ENCODE measurements at places on chromosomes 7 and 10.

GRCh38 chr10:93876381-93876780, 17.4 kb upstream of the SLC35G1 start:
- no peak for DNase-seq

GRCh38 chr10:5613481-5614154, 52.8 kb downstream of the ASB13 start:
- no peak for DNase-seq

GRCh38 chr7:35823440-35823839, 22.6 kb downstream of the SEPTIN7 start:
- DNase-seq: no peak

DNA sequence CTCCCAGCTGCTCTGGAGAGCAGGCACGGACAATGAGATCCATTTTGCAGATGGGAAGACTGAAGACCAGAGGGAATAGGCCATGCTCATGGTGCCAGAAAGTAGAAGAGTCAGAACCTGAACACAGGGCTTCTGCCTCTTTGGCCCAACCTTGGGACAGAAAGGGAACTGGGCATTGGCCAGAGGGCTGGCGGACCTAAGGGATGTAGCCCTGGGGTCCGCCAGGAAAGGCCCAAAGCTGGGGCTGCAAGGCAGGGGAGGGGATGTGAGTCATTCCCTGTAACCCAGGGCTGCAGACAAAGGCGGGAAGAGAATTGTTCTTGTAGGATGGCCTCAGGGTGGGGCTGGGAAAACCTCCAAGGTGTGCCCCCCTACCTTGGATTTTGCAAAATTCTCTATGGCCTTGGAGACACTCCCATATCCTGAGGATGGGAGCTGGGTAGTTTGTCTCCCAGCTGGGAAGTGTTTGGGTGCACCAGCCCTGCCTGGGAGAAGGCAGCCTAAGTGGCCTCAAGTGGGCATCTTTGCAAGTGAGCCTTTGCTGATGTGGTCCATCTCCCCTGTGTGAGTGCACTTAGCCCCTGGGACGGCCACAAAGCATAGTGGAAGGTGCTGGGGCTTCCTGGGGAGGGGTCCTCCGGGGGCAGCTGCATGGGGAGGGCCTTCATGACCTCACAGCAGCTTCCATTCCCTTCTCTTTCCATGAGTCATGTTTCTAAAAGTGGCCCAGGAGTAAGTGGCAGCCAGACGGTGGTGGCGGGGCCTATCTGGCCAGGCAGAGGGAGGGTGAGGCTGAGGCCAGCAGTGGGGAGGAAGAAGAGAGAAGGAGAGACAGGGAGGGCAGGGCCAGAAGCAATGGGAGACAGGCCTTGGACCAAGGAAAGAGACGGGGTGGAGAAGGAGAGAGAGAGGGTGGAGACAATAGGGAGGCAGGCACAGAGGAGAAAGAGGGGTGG, 9.2 kb downstream of the AQP1 start:
- DNase-seq: no peak

GRCh38 chr10:50322077-50322476, 70.8 kb upstream of the ASAH2 start:
- no peak for DNase-seq

DNA sequence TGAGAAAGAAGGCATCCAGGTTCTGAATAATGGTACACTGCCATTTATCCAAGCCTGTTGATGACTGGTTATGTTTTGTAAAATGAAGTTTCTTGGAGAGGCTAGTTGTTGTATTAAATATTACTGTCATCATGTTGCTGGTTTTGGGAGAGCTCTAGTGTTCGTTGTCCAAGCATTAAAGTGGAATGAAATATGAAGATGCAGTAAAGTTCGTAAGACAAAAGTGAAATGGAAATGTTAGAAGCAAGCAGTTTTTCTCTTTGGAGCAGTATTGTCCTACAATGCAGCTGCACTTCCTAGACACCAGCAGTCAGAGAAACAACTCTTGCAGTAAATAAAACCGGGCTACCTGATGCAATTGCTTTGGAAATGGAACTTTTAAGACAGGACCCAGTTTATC, 156.8 kb upstream of the FZD1 start:
- DNase-seq: no peak

DNA sequence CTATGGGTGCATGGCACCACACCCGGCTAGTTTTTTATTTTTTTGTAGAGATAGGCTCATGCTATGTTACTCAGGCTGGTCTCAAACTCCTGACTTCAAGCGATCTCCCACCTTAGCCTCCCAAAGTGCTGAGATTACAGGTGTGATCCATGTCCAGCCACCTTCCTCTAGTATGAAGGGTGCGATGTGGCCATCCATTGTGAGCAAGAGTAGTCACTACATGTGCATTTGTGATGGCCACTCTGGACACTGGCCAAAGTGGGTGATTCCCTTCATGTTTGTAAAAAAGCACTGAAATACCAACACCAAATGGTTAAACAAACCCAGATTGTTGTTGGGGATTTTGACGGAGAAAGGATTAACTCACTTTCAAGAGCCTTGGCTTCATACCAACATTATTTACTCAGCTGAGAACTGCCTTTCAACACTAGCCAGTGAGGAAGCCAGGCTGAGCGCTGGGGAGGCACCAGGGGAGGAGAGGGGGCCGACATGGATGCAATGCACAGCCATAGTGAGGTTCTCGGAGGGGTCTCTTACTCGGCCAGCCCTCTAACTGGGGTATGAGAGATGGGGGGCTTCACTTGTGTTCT, 198.1 kb upstream of the LYZL2 start:
- DNase-seq: no peak

DNA sequence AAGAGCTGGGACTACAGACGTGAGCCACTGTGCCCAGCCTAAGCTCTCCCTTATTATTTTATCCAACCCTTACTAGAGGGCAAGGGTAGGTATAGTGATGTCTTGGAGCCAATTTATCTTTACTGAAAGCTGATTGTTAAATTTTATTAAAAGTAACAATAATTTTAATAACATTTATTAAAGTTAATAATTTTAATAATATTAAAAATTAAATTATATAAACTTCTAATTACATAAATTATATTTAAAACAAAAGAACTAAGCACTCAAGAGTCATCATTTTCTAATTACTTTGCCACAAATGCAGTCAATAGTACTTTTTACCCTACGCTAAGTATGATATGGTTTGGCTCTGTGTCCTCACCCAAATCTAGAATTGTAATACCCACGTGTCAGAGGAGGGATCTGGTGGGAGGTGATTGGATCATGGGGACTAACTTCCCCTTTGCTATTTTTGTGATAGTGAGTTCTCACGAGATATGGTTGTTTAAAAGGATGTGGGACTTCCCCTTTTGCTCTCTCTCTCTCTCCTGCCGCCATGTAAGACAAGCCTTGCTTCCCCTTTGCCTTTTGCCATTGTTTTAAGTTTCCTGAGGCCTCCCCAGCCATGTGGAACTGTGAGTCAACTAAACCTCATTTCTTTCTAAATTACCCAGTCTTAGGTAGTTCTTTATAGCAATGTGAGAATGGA, 58.4 kb upstream of the ETV1 start:
- peak; percentile 72 for DNase-seq

GRCh38 chr10:97704341-97704740, 9.2 kb upstream of the MARVELD1 start:
- DNase-seq: no peak

DNA sequence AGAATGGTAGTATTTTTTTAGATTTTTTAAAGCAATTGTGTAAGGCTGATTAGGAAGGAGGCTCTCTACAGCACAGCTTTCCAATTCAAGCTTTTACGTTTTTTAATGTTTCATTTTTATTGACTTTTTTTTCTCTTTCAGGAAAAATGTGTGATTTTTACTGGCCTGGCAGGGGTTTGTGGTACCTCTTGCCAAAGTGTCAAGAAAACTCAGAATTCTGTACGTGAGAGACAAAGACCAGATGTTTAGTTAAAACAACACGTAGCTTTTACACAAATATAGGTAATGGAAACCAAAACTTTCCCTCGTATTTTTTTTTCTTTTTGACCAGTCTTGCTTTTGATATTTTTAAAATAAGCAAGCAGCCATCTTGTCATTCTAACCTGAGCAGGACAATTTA, 6.0 kb upstream of the NPVF start:
- DNase-seq: no peak

DNA sequence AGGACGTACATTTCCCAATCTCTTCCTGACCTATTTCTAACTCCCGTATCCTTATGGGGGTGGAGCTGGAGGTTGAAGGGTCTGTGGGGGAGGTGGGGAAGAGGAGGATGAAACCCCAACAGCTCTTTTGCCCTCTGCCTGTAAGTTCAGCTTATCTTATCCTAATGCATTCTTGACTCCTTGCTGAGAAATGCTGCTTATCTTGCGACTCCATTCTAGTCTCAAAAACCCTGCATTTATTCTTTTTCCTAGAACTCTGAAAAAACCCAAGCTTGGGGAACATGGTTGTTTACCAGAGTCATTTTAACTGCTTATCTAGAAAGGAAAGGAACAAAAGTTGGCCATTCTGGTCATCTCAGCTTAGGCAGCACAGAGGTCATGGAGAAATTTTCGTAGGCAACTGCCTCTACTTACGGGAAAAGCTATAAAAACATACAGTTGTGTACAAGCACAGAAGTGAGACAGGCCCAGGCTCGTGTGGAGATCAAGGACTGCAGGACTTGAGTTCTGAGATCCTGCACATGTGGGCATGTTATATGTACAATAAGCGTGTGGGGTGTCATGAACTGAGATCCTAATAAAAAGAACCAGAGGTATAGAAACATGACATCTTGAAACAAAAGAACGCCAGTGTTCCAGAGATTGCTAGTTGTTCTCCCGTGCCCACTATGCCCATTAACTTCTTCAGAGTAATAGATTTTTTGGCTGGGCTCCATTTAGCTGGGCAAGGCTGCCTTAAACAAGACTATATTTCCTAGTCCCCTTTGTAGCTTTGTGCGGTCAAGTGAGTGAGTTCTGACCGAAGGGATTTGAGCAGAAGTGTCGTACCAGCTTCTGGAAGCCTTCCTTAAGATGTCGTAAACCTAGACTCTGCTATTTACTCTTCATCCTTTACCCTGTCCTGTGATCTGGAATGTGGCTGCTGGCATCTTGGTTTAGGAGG, 9.6 kb downstream of the INMT start:
- DNase-seq: peak; percentile 76

DNA sequence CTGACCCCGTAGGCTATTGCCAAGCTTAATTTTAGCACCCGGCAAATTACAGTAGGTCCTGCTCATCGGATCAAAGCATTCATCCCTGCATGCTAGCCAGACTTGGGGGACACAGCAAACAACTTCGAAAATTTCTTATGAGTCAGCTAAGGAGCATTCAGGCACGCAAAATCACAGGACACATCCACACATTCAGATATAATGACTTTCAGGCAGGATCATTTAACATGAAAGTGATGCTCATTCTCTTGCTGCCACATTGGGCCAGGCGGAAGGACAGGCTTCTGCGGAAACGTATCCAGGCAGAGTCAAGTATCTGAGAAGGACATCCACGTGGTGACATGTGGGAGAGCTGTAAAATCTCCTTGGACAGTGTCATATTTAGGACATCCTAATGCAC, 474.0 kb upstream of the NRP1 start:
- no peak for DNase-seq

- no peak for DNase-seq
These were observed 116.3 kb upstream of the RET start for GRCh38 chr10:42960491-42960990.

DNA sequence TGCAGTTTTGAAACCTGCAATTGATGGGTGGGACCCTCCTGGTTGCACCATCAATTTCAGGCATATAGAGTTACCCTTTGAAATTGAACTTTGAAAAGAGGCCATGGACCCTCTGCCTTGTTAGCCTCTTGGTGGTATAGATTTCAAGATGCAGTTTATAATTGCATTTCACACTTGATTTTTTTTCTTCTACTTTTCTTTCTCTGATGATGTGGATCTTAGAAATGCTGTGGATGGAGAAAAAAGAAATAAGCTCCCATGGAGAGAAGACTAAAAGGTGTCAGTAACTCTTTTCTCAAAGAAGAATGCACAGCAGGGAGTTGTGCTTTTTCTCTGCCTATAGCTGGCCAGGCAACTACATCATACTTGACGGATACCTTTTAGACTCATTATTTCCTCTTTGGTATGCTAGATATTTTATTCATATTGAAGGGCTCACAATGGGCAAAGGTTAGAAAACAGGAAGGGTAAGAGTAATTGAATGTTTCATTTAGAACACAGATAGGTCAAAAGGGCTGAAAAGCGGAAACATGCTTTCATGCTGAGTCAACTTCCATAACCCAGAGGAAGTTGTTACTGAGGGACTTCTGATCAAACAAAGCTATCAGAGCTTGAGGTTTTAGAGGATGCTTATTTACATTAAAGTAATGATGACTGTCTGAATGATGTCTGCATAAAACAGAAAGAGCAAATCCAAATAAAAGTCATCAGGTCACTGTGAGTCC, 773.2 kb upstream of the LRRN3 start:
- DNase-seq: no peak

GRCh38 chr7:47572094-47572445, 9.8 kb downstream of the TNS3 start:
- DNase-seq: no peak

DNA sequence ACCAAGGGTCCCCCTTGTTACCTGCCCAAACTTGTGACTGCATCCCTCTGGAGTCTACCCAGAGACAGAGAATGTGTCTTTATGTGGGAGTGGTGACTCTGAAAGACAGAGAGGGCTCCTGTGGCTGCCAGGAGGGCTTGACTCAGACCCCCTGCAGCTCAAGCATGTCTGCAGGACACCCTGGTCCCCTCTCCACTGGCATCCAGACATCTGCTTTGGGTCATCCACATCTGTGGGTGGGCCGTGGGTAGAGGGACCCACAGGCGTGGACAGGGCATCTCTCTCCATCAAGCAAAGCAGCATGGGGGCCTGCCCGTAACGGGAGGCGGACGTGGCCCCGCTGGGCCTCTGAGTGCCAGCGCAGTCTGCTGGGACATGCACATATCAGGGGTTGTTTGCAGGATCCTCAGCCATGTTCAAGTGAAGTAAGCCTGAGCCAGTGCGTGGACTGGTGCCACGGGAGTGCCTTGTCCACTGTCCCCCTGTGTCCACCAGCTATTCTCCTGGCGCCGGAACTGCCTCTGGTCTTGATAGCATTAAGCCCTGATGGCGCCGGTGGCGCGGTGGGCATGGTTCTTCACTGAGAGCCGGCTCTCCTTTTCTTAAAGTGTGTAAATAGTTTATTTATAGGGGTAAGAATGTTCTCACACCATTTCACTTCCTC, 19.4 kb upstream of the SH2D4B start:
- no peak for DNase-seq

DNA sequence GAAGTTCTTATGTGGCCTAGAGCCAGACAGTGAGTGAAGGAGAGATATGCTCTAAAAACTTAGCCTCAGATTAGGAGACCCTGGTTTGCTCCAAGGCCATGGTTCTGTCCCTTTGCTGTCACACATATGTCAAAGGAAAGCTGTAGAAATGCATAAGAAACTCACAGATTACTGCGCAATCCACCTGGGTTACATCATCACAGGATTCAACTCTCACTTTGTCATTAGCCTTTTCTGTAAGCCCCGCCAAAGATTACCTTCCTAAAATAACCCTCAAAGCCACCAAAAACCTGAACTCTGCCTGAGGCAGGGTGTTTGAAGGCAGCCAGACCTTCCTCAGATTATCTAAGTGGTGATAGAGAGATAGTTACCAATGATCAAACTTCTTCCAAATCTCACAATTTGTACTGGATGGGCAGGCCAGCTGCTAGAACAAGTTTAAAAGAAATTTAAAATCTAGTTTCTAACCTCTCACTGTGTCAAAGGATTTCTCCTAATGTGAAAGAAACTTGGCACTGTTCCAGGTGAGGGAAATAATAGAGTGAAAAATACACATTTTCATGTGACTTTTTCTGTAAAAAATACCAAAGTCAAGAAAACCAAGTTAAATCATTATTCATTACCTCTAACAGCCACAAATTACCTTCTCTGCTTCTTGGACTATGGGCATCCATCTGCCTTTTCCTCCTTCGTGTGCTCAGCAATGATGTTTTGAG, 567.2 kb downstream of the SUGCT start:
- no peak for DNase-seq

Data from CMK (cell line).